Muscle of arm (tissue), 14 donors: ENCODE measurements at places on chromosomes 1 and 21. TPM values are rescaled to one million over a fixed set of nuclear protein-coding genes. Genes with fewer than 3 reads are reported as not detected.

DNA sequence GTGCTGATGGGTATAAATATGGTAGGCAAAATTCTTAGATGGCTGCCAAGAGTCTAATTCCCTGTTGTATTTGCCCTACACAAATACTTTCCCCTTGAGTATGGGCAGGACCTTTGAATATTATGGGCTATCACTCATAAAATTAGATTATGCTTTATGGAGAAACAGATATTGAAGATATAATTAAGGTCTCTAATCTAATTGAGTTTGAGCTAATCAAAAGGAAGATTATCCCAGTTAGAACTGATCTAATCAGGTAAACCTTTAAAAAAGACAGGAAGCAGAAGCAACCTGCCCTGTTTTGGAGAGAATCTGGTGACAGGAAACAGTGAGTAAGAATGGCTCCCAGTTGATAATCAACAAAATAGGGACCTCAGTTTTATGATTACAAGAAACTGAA lies 609.0 kb upstream of the PRMT6 start:
- DNase-seq: no peak

GRCh38 chr1:12135612-12136011 lies 31.2 kb upstream of the TNFRSF1B start:
- no peak for DNase-seq

Gene THEMIS2
- 2.4 TPM for polyA plus RNA-seq

GRCh38 chr1:100523038-100523652 lies 14.8 kb upstream of the GPR88 start:
- DNase-seq: no peak

DNA sequence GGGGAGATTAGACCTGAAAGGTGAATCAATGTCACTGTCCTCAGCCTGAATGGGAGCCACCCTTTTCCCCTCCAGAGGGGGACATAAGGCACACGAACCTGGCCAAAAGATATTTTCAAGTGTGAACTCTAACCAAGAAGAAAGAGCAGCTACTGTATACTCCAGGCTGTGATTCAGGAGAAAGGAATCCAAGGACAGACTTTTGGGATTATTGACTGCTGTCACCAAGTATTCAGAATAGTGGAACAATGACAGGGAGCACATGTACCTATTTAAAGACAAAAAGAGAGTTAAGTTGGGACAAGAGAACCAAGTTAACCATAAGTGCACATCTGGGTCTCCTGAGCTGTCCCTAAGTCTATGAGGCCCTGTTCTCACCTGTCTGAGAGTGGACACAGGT lies 2.4 kb downstream of the ICMT start:
- no peak for DNase-seq

- peak; percentile 24 for DNase-seq
Observed at GRCh38 chr1:110524311-110525248, 5.6 kb upstream of the KCNA10 start.

DNA sequence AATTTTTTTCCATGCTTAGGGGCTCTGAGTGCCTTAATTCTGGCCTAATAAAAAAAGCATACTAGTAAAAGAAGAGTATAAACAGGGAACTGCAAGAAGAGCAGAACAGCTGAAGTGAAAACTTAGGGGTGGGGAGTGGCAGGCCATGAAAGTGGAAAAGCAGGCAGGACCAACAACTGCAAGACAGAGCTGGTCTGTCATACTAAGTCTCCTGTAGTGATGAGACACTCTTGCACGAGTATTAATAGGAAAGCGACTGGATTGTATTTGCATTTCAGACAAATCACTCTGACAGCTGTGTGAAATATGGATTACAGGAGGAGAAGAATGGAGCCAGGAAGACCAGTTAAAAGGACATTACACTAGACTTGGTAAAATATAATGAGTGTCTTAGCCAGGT lies 449.9 kb downstream of the NUF2 start:
- no peak for DNase-seq

Gene FAM177B
- polyA plus RNA-seq: not detected
